ENCODE measurements at places on chromosomes 3 and 15.

- peak; percentile 75 for DNase-seq
Measured at GRCh38 chr3:8301977-8302735, 199.5 kb upstream of the LMCD1 start.

DNA sequence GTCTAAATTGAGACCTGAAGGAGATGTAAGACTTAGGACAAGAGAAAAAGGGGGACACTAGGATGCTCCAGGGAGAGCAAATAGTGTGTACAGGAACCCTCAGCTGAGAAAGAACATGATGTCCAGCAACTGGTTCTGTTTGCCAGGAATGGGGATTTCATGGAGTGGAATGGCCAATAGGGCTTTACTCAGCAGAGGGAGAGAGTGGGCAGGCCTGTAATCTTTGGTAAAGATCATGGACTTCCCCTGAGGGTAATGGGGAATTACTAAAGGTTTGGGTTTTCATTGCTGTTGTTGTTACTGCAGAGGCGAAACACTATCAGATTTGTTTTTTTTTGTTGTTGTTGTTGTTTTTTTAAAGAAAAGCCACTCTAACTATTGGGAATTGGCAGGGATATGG lies 99.0 kb downstream of the SCN11A start:
- no peak for DNase-seq

DNA sequence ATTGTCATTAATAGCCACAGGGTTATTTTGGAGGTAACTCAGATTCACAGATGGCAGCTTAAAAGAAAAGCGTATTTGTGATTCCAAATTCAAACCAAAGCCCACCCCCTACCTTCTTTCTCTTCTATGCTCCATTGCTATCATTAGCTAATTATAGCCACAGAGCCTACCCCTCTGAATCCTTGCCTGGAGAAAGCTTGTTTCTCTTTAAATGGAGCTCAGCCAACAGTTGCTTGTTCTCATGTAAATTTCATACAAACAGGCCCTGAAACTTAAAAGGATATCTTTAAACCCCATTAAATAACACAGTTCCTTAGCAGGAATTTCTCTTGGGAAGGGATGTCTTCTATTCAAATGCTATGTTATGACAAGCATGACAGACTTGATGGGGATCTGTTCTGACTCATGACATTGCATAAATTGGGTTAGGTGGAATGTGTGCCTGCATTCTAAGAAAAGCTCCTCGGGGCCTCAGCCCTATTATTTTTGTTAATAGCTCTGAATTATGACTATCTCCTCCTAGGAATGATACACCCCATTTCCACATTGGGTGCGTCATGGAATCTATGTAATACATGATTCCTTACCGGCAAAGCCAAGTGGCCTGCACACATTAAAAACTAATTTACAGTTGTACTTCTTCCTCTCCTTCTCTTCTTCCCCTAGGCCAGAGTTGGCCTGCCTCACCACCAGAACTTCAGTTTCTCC lies 265.8 kb downstream of the TAFA4 start:
- no peak for DNase-seq

GRCh38 chr3:114451561-114452018 lies 157.8 kb downstream of the TIGIT start:
- peak; percentile 66 for DNase-seq

DNA sequence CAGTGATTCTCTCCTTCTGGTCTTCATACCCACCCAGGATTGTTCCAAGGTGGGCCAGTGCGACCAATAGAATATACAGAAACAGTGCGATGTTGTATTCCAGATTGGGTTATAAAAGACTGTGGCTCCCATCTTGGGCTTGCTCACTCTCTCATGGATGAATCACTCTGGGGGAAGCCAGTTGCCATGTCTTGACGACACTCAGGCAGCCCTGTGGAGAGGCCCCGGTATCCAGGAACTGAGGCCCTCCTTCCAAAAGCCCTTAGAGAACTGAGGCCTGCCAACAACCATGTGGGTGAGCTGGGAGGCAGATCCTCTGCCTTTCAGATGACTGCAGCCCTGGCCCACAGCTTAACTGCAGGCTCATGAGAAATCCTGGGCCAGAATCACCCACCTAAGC lies 57.2 kb downstream of the SH3GL3 start:
- DNase-seq, result no peak

- no peak for DNase-seq
Measured at GRCh38 chr3:108292905-108293328, 3.4 kb upstream of the HHLA2 start.

GRCh38 chr3:159322322-159322939 lies 520.6 kb downstream of the MFSD1 start:
- peak; percentile 17 for DNase-seq
